Esophagus squamous epithelium (tissue), 5 donors: ENCODE measurements at places on chromosomes 1 and 21.

GRCh38 chr1:90236493-90236892, 241.6 kb downstream of the ZNF326 start:
- DNase-seq: no peak

GRCh38 chr1:62356257-62356835, 37.1 kb upstream of the KANK4 start:
- no peak for DNase-seq

DNA sequence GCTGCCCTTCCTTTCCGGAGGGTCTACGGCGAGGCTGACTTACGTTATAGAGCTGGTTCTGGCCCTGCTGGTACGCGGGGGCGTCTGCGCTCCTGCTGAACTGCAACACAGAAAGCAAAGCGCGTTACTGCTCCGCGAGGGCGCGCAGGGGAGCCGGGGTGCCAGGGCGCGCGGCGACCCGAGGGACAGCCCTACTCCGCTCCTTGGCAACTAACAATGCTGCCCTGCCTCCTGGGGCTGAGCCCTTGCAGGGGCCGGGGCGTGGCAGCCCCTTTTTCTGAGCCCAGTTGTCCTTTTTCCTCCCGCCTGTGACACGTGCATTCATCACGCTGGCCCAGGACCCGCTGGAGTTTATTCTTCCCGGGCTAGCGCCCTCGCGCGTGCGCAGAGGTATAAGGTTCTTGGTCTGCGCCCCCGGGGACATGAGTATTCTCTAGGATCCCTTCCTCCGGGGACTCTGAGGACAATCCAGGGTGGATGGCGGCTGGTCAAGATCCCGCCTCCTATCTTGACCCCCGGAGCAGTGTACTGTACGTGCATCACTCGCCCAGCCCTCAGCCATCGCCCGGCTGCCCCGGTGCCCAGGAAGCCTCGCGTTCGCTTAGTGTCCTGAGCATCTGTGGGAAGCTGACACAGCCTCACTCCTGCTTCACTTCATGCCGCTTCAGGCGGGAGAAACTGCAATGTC, 78.9 kb downstream of the CD247 start:
- no peak for DNase-seq

DNA sequence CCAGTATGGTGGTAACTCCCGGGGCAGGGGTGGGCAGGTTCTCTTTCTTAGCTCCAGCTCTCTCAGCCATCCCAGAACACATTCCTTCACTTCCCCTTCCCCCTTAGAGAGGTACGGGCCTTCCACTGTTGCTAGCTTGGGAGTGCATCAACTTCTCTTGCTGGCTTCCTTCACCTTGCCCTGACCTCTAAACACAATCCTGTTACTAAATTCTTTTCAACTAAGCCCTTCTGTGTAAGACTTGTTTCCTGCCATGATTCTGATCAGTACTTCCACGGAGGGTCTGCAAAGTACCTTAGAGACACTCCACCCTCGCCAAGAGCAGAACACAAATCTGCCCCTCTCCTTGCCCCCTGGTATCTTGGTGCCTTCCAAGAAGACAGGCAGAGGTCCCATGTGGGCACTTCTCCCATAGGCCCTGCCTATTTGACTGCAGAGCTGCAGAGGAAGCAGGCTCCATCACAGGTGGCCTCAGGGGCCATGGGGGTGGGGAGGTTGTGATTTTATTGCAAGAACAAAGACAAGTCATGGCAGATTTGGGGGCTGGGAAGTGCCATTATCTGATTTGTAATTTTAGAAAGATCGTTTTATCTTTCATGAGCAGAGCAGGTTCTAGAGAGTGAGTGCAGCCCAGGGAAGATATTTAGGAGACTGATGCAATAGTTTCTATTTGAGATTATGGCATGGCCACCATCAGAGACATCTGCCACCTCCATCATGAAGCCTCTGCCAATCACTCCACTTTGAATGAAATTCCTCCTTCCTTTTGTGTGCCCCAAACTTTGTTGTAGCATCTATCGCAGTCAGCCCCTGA, 182.5 kb upstream of the JUN start:
- DNase-seq: no peak

- no peak for DNase-seq
Measured at GRCh38 chr1:240245629-240246020, 153.9 kb downstream of the FMN2 start.

- DNase-seq: no peak
Measured at GRCh38 chr21:44618909-44619308, 7.0 kb downstream of the KRTAP10-8 start.

DNA sequence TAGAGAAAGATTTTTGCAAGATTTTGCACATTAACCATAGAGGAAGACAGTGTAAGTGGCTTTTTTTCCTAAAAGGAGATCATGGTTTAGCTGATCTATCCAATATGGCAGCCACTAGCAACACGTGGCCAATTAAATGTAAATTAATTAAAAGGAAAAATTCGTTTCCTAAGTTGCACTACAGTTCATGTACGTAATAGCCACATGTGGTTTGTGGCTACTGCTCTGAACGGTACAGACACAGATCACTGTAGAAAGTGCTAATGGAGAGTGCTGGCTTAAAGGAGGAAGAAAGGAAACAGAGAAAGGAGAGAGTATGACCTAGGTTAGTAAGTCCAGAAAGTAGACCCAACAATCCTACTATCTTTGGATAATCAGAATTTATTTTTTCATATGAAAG, 170.8 kb downstream of the SIPA1L2 start:
- DNase-seq: no peak

DNA sequence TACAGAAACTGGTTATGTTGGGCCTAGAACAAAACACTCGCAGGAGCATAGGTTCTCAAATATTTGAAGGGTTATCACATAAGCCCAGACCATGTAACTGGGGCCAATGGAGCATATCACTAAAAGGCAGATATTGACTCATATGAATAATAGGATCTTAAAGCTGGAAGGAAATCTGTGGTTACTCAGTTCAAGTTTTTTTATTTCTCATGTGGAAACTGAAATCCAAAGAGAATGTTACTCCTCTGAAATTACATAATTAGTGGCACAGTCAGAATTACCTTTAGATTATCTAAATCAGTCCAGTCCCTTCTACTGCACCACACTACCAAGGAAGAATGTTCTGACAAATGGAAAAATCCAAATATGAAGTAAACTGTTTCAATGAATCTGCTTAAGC, 12.0 kb downstream of the SLAMF8 start:
- DNase-seq: no peak

DNA sequence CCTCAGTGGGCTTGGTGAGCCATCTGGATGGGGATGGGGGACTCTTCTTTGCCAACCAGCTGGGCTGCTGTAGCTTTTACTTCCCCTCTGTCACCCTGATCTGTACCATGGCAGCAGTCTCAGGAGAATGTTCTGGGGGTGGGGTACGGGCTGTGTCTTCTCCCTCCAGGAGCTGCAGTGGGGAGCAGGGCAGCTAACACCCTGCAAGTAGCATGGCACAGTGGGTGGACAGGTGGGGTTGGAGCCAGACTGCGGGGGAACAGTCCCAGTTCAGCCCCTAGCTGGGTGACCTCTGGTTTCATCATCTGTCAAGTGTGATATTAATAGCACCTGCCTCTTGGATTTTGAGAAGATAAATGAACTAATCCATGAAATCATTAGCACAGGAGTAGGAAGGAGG, 3.1 kb downstream of the NFASC start:
- DNase-seq: no peak

DNA sequence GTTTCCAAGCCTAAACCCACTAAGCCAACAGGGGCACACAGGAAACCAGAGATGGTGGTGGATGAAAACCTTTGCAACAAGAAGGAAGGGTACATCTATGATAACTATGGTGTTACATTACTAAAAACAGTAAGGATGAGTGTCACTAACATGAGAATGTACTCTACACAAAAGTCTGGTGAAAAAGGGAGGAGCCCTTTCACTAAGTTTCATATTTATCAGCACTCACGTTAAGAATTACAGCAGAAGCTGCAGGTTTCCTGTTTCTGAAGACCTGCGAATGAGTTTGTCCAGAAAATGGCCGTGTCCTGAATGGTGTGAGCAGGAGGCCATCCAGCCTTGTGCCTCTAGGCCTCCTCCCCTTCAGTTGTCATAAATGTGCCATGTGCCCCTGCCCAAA, 17.8 kb downstream of the ABCG1 start:
- DNase-seq: no peak

- DNase-seq: no peak
Measured at GRCh38 chr1:147613506-147613905, 56.8 kb downstream of the ACP6 start.

DNA sequence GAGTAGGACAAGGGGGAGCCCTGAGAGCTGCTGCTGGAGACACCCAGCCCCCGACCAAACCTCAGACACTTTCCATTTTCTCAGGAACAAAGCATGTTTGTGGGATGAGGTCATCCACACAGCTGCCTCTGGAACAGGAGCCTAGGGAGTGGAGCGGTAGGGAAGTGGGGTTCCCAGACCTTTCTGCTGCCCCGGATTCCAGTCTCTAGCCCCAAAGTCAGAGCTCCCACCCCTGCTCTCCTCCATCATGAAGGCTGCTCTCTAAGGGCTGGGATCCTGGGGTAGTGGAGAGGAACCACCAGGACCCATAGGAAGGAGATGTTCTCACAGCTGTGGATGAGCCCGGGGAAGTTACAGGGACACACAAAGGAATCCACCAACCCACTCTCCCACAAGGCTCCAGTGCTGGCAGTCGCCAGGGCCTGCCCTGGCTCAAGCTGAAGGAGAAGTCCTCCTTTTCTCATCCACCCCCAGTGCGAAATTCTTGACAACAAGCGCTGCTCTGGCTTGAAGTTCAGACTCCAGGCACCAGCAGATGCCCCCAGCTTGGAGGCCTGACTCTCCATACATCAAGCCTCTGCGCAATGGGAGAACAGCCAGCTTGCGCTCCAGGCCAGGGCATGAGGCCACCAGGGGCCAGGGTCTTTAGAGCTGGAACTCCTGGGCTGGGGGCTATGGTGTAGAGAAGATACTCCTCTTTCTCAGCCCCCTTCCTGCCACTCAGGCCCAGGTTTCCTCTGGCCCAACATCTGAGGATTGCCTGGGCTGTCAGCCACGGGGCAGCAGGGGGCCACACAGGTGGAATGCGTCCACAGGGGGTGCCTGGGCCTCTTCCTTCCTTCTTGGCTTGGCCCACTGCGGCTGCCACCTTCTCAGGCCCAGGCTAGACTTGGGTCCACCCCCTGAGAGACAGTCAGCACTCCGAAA, 4.5 kb downstream of the FHL3 start:
- DNase-seq: no peak

DNA sequence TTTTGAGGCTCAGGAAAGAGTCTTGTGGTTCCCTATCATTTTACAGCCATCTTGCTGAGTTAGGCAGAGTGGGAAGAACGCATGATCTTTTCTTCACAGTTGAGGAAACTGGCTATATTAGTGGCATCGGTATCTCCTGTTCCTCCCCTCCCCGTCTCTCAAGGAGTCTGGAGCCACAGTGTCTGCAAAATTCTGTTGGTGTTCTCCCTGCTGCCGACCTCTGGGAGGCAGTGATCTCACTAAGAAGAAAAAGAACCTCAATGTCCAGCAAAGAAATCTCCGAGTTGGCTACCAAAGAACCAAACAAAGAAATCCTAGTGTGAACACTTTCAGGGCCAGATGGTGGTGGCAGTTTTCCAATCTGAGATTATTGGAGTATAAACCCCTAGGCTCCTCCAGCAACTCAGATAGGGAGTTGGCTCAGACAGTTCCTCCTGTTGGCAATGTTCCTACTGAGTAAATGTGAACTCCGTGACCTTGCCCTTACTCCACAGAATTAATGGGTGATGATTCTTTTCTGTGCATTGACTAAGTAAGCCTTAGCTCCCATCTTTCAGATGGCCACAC, 41.2 kb downstream of the PRAMEF20 start:
- no peak for DNase-seq

- no peak for DNase-seq
Measured at GRCh38 chr1:236468625-236469024, 55.2 kb upstream of the LGALS8 start.

DNA sequence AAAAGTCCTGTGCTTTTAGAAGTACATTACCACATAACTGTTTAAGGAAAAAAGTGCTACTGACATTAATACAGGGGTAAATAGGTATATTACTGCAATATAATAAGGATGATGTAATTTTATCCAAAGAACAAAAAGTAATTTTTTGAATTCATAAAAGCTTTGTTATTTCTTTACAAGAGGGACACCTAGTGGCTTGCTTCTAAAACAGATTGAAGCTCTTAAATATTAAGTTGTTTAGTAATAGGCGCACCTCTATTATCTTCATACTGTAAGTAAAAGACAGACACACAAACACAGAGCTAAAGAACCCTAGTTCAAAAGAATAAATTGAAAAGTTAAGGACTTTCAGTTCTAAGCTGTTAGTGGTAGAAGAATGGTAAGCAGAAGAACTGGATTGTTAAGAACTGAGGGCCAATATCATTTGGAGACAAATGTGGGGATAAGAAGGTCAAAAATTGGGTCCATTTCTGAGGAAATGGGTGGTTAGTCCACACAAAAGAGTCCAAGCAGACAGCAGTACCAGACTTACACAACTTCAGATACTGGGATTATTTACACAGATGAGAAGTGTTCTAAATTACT, 15.4 kb downstream of the ZNHIT6 start:
- DNase-seq: no peak

DNA sequence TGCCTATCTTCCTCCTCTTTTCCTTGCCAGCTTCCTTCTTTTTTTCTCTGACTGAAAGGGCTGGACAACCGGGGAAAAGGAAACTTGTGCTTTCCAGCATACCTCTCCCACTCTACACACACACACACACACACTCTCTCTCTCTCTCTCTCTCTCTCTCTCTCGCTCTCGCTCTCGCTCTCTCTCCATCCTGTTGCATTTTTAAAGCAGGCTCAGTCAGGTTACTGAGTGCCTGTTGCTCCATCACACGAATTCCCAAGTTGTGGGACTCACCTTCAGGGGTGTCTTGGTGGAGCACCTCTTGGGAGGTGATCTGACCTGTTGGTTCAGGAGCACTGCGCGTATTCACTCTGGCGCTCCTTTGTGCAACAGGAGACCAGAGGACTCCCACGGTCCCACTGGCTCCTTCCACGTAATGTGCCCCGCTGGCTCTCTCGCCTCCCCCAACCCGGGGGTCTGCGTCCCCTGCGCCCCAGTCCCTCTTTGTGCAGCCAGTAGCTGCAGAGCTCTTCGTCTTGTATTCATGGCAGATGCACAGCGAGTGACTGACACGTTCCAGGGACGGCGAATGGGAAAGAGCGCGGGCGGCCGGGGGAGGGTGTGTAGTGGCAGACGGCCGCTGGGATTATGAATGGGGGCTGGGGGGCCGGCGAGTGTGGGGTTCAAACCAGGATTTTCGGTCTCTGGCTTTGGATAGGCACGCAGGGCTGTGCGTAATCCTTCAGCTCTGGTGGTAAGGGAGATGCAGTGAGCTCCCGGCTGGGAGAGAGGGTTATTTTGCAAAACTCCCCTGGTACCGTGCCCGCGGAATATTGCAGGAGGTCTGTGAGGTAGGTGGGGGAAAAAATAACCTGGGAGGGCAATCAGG, 660 bp upstream of the PDE4B start:
- no peak for DNase-seq
